ENCODE measurements at places on chromosomes 1 and 21. TPM values are rescaled to one million over a fixed set of nuclear protein-coding genes. Genes with fewer than 3 reads are reported as not detected.

DNA sequence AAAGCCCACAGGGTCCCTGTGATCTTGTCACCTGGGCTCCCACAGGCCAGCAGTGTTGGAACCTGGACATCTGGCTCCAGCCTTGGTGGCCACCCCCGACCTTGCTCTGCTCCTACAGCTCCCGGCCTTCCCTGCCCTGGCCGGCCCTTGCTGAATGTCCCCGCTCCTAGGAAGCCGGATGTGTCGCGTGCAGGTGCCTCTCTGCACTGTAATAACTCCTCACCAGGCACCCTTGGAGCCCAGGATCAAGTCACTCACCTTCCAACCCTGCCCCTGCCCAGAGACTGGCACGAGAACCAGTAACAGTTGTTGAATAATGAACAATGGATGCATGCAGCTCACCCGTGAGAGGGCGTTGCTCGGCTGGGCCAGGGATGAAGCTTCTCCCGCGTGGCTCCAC, 12.1 kb downstream of the PDE9A start:
- no peak for DNase-seq

GRCh38 chr1:23601135-23601967, 42.0 kb upstream of the ID3 start:
- DNase-seq, result no peak

Gene DUSP10
- 4.8 TPM for polyA plus RNA-seq

Gene S100A9
- polyA plus RNA-seq, result 27.1 TPM

DNA sequence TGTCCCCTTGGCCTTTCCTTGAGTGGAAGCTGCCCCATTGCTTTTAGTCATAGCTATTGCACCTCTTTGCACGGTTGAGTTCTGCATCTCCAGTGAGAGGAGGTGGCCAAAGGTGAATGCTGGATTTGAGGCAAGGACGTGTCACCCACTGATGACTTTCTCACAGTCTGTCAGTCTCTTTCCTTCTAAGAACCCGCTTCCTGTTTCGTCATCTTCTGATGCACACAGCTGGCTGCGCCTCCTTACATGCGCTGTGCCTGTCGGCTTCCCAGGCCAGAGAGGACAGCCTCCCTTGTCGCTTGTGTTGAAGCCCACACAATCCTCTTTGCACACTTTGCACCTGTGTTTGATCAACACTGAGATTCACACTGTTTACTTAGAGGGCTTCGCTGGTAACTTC, 41.8 kb upstream of the PWP2 start:
- DNase-seq, result no peak

DNA sequence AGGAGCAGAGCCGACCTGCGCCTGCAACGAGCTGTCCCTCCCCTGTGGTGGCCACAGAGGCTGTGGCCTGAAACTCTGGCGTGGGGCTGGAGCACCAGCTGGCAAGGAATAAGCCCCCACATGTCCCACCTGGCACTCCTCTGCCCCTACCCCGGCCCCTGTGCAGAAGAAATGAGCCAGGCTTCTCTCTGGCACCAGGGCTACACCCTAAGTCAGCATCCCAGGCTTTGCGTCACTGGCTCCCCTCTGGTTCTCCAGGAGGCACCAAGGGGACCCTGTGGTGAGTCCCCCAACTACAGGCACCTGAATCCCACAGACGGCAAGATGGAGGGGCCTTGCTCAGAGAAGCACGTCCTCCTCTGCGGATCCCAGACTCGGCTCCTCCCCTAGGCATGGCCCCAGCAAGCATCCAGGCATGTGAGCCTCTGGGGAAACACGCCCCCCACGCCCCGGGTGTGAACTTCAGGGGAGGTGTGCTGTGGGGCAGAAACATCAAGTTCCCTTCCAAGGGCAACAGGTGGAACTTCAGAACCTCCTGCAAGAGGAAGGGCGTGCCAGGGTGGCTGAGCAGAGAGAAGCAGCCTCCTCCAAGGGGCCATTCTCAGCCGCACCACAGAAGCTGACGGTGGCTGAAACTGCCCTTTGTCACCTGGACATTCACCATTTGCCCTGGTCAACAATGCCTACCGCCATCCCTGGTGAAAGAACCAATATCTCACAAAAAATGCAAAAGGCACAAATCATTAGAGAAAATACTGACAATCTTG, 2.9 kb downstream of the KRTAP10-7 start:
- no peak for DNase-seq

- no peak for DNase-seq
Observed at GRCh38 chr21:38129711-38130110, 127.1 kb upstream of the KCNJ15 start.

Gene OR14K1
- not detected for polyA plus RNA-seq

DNA sequence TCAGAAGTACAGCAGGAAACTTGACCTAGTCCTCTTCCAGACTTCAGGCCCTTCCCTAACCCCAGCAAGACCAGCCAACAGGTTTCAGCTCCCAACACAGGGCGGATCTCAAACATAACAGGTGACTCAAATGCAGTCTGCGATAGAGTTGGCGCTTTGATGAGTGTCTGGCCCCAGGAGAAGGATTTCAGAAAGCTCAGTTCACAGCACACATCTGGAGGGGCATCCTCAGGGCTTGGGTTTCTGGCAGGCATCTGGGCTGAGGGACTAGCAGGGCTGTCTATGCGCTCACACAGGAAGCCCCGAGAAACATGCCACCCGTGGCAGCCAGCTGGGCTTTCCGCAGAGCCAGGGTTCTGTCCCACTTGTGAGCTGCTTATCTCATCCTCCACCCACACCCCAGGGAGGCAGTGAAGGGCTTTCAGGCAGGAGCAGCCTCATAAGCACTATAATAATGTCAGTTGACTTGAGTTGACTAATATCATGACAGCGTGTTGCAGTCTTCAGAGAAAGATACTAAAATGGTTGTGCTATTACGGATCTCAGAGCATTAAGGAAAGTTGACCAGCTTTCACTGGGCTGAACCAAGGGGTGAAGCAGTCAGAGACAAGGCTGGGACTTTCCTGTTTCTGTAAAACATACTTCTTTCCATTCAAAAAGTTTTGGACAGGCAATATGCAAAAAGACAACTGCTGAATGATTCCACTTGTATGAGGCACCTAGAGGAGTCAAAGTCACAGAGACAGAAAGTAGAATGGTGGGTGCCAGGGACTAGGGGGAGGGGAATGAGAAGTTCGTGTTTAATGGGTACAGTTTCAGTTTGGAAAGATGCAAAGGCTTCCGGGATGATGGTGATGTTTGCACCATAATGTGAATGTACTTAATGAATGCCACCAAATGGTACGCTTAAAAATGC, 233.0 kb upstream of the IRF2BP2 start:
- no peak for DNase-seq

DNA sequence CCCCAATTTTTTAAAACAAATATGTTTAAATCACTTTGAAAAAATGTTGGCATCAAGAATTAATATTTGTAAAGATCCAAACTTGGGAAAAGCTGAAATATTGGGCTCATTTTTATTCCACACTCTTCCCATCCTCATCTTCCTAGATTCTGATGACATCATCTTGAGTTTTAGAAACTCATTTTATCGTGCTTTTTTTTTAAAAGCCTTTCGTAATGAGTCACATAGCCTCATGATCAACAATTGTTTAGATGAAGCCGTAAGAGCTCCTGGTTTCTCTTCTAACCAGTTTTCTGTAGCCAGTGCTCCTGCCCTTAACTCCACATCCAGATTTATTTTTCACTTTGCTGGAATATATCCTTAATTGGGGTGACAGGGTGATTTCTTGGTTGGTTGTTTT, 78.6 kb downstream of the POFUT2 start:
- no peak for DNase-seq
